ENCODE measurements at places on chromosomes 7 and 10.

GRCh38 chr10:4062751-4063150 lies 277.7 kb upstream of the KLF6 start:
- no peak for DNase-seq

DNA sequence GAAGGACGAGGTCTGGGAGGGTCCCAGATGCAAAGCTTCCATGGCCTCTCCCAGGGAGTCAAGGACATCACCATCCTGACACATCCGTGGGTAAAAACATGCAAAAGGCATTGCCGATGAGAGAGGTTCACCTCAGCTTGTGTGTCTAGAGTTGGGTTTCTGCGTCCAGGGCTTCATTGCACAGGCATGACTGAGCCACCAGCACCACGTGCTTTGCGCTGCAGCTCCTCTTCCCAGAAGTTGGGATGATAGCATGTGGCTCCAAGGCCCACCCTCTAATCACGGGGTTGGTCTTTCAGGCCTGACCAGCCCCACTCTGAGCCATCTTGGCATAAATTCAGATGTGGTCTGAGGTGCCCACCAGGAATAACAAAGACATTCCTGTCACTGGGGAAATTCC lies 7.1 kb upstream of the RASGEF1A start:
- DNase-seq = no peak

DNA sequence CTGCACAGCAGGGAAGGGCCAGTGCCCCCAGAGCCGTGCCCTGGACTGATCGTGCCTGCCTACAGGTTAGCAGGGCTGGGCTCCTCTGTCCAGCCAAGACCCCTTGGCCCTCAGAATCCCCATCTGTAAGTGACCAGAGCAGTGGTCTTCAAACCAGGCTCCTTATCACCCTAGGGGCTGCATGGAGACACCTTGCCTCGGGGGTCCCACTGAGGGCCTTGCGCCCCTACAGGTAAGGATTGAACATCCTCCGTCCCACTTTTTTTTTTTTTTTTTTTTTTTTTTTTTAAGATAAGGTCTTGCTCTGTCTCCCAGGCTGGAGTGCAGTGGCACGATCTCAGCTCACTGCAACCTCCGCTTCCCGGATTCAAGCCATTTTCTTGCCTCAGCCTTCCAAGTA lies 32.6 kb upstream of the RADIL start:
- DNase-seq = no peak

GRCh38 chr7:79037001-79037400 lies 416.5 kb downstream of the MAGI2 start:
- DNase-seq = no peak

GRCh38 chr10:20698837-20699236 lies 198.3 kb downstream of the NEBL start:
- no peak for DNase-seq

DNA sequence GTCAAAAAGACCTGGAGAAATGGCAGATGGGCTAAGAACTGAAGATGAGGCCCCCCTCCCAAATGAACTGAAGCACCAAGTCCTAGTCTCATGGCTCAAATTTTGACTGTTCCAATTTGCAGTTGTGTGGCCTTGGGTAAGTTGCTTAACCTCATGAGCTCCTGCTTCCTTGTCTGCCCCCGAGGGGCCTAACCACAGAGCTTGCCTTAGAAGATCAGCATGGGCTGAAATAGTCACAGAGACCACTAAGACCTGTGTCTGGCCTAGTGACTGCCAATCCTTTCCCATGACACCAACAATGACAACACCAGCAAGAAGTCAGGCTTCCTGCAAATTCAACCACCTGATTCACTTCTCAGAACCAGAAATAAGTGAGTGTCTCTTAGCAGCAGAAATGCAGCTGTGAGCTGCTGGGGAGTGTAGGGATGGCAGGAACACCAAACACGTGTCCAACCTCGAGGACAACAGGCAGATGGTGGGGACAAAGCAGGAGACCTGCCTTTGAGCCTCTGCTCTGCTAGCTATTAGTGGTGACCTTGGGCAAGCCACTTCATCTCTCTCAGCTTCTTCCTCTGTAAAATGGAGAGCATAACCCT lies 23.7 kb downstream of the CRHR2 start:
- DNase-seq = no peak

- no peak for DNase-seq
These were observed 246.1 kb downstream of the AUTS2 start for GRCh38 chr7:69844264-69844868.

GRCh38 chr10:97584798-97585438 lies 729 bp downstream of the HOGA1 start:
- DNase-seq = no peak

DNA sequence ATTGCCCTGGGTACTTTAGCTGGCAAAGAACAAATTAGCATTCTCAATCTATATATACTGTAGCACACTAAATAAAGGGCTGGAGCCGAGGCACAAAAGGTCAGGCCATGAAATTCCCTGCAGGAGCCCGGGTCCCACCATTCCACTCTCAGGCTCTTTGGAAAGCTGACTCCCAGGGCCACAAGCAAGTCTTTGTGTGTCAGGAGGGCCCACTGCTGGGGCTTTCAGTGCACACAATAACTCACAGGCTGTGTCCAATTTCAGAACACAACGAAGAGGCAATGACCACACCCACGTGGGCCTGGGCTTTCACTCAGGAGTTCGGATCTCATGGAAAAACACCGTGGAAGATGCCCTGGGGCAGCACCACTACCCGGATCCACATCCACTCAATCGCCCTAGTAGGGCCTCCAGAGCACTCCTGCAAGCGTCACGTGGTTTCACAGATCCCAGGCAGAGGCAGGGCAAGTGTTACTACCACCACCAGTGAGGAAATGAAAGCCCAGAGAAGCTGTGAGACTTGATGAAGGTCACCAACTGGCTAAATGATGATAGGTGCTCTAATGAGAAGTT lies 60.3 kb downstream of the COBL start:
- DNase-seq = no peak

Data from CD4-positive, alpha-beta T cell treated with Interleukin-21 for 1 hour (primary cell).